ENCODE measurements at places on chromosomes 5 and 9.

DNA sequence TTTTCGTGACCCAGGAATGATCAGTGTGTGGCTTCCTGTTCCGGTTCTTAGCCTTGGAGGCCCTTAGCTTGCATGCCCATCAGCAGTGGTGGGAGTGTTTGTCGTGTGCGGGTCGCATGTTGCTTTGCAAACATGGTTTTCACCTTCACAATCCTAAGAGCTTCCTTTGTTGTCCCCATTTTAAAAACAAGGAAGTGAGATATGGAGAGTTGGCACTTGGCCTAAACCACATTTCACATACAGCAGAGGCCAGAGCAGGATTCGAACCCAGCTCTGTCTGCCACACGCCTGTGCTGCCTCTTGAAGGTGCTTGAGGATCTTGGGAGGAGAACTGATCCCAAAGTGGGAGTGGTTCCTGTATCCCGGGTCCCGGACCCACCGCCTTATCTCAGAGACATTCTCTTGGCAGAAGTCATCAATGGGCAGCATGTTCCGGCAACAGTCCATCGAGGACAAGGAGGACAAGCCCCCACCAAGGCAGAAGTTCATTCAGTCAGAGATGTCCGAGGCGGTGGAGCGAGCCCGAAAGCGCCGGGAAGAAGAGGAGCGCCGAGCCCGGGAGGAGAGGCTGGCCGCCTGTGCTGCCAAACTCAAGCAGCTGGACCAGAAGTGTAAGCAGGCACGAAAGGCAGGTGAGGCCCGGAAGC is 38.2 kb upstream of the POMT1 start:
- no peak for DNase-seq

DNA sequence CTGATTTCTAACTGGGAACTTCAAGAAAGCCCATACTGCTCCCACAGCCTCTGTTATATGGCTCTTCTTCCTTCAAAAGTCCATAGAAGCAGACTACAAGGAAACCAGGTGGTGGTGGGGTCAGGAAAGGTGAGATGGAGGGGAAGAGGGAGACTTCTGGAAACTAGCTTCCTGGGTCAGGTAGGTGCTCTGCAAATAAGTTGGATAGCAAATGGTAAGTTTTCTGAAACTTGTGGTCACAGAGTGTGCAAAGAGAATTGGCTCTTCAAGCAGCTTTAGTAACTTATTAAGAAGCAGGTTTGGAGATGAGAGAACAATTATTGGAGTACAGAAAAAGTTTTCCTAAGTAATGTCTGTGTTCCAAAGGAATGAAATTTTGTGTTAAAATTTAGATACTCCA is 316.9 kb downstream of the ADGRV1 start:
- DNase-seq: no peak

- no peak for DNase-seq
Observed at GRCh38 chr5:111781200-111781599, 24.2 kb upstream of the NREP start.

GRCh38 chr5:80033513-80033912 is 1.6 kb upstream of the THBS4 start:
- no peak for DNase-seq

DNA sequence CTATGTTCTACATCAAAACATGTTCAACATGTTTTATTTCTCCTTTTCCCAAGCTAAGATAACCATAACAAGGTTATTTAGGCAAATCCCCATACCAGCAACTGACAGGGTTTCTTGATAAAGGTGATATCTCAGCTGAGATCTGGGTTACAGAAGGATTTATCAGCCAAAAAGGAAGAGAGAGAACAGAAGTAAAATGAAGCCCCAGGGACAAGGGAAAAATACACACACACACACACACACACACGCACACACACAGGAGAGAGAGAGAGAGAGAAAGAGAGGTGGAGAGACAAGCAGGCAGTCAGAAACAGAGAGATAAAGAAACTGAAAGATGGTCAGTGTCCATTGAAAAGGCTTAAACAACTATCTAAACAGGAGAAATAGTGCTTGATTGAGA is 19.7 kb upstream of the MLLT3 start:
- DNase-seq: no peak

DNA sequence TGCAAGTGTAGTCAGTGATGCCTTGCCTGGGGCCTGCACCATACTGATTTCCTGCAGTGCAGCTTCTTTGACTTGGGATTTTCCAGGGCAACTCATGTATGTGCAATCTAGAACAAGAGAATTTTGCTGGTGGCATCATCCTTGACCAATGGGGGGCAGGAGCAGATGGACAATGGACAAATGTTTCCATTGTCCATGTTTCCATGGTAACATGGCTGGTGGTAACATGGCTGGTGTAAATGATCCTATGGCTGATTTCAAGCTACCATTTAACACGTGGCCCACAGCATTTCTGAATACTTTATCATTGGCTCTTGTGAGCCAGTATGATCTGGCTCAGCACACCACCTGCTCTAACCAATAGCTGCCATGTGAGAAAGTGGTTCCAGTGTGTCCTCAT is 130.1 kb upstream of the OSMR start:
- DNase-seq: no peak

- no peak for DNase-seq
Observed at GRCh38 chr5:31378838-31379237, 153.1 kb downstream of the DROSHA start.

- DNase-seq: no peak
Observed at GRCh38 chr5:2633992-2634391, 117.5 kb downstream of the IRX2 start.
